Neural crest cell (in vitro differentiated cells): ENCODE measurements at places on chromosomes 5 and 9. TPM values are rescaled to one million over a fixed set of nuclear protein-coding genes. Genes with fewer than 3 reads are reported as not detected.

GRCh38 chr9:137691646-137692351, 73.0 kb downstream of the EHMT1 start:
- DNase-seq = no peak
- H3K27ac ChIP-seq = peak overlapping the region; percentile 39
- no peaks in the 10 kb centered on the region for H3K36me3 ChIP-seq
- no peaks in the 10 kb centered on the region for H3K27me3 ChIP-seq
- H3K4me3 ChIP-seq = no peak overlapping the region

- no peaks in the 10 kb centered on the region for H3K27me3 ChIP-seq
- no peak overlapping the region for H3K27ac ChIP-seq
- H3K36me3 ChIP-seq = peaks cover 3% of the 10 kb centered on the region
These were observed 457.4 kb upstream of the NUDT12 start for GRCh38 chr5:104019956-104020355.

DNA sequence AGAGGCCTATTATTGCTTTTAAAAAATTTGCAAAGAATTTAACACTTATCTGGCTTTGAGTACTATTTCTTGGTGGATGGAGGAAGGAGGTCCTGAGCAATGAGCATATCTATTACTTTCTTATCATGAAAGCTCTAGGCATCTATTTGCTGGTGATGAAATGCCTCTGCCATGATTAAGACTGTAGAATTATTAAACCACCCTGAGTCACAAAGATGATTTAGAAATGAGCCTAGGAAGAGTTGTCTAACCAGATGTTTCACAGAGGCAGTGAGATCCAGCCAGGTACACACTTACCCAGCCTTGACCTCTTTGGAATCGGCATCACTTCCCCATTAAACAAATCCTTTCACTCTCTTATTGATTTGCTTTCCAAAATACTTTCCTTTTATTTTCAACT, 304.4 kb upstream of the KIF2A start:
- no peaks in the 10 kb centered on the region for H3K4me1 ChIP-seq
- no peak overlapping the region for H3K4me3 ChIP-seq
- peaks cover 7% of the 10 kb centered on the region for H3K27me3 ChIP-seq
- no peak for DNase-seq
- H3K36me3 ChIP-seq = no peaks in the 10 kb centered on the region
- no peak overlapping the region for H3K27ac ChIP-seq

GRCh38 chr9:87516926-87517290, 19.2 kb downstream of the DAPK1 start:
- H3K4me3 ChIP-seq = no peak overlapping the region
- peaks cover 34% of the 10 kb centered on the region for H3K4me1 ChIP-seq

DNA sequence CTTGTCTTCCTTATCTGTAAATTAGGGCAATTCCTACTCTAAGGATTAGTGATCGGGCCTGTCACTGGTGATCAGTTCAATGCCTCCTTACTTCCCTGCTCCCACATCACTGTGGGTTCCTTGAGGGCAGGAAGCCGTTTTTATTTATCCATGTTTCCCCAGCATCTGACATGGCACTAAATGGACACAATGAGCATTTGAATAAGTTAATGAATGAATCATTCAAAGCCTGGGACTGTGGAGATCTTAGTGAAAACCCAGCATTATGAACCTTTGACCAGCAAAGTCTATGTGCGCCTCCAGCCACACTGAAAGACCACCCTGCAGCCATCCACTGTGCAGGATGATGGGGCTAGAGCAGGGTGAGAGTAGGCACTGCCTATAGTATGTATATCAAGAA, 11.6 kb downstream of the COL15A1 start:
- peak overlapping the region; percentile 73 for H3K27ac ChIP-seq
- H3K4me3 ChIP-seq = no peak overlapping the region
- H3K36me3 ChIP-seq = no peaks in the 10 kb centered on the region
- peaks cover 6% of the 10 kb centered on the region for H3K4me1 ChIP-seq
- peaks cover 17% of the 10 kb centered on the region for H3K27me3 ChIP-seq
- no peak for DNase-seq

GRCh38 chr9:105299190-105299854, 54.9 kb downstream of the SLC44A1 start:
- no peak for DNase-seq
- no peak overlapping the region for H3K27ac ChIP-seq
- no peak overlapping the region for H3K4me3 ChIP-seq
- H3K36me3 ChIP-seq = no peaks in the 10 kb centered on the region
- H3K27me3 ChIP-seq = no peaks in the 10 kb centered on the region
- H3K4me1 ChIP-seq = peaks cover 24% of the 10 kb centered on the region

USP20 gene
- 31.1 and 35.9 TPM in 2 replicates for total RNA-seq

STK32A gene
- total RNA-seq = 0.28 and 0.61 TPM in 2 replicates

SLC4A9 gene
- total RNA-seq = not detected in 2 replicates

ENTREP1 gene
- total RNA-seq = 0.36 and 0.44 TPM in 2 replicates
